Ovary (tissue), 10 donors: ENCODE measurements at places on chromosomes 6 and 20. TPM values are rescaled to one million over a fixed set of nuclear protein-coding genes. Genes with fewer than 3 reads are reported as not detected.

The PCMTD2 gene
- total RNA-seq = 32.0 TPM

The CDH26 gene
- 0.12 TPM for total RNA-seq

The MAPK14 gene
- 39.0 TPM for total RNA-seq

The PCED1A gene
- 33.7 TPM for total RNA-seq

The AHI1 gene
- 45.8 TPM for total RNA-seq

The CALHM4 gene
- total RNA-seq = not detected

The BHLHE23 gene
- not detected for total RNA-seq

The GABRR1 gene
- total RNA-seq = not detected

The CFB gene
- 11.3 TPM for total RNA-seq

The CDH4 gene
- 1.7 TPM for total RNA-seq

The KCNQ5 gene
- 0.15 TPM for total RNA-seq

The UNC93A gene
- total RNA-seq = 0.41 TPM

The PROKR2 gene
- total RNA-seq = not detected

The LINC00237 gene
- not detected for total RNA-seq

The CD93 gene
- 7.0 TPM for total RNA-seq

The TMEM244 gene
- not detected for total RNA-seq

The TDRD6 gene
- total RNA-seq = 0.37 TPM

The RAET1G gene
- total RNA-seq = 1.1 TPM

The SIRPD gene
- not detected for total RNA-seq

The TSHZ2 gene
- total RNA-seq = 30.1 TPM

The BPI gene
- 0.45 TPM for total RNA-seq

The PRICKLE4 gene
- total RNA-seq = 4.8 TPM

The MCHR2 gene
- not detected for total RNA-seq

The ZCCHC3 gene
- total RNA-seq = 27.8 TPM

The EEF1A2 gene
- total RNA-seq = 0.80 TPM

The PRPH2 gene
- total RNA-seq = 6.8 TPM

The HLA-DRA gene
- 130 TPM for total RNA-seq

The MYO6 gene
- total RNA-seq = 8.1 TPM

The ELOVL2 gene
- 0.28 TPM for total RNA-seq

The CRISP2 gene
- total RNA-seq = not detected

The RREB1 gene
- 50.1 TPM for total RNA-seq

The PNLDC1 gene
- total RNA-seq = not detected

The PTCHD4 gene
- 1.3 TPM for total RNA-seq

The SRMS gene
- total RNA-seq = not detected

The PHACTR3 gene
- 17.9 TPM for total RNA-seq

The SLC17A4 gene
- total RNA-seq = not detected

The AVP gene
- not detected for total RNA-seq
